ENCODE measurements at places on chromosomes 11 and 22. TPM values are rescaled to one million over a fixed set of nuclear protein-coding genes. Genes with fewer than 3 reads are reported as not detected.

The MUC5AC gene
- not detected for total RNA-seq

- DNase-seq, result no peak
These were observed 17.2 kb downstream of the POU2AF1 start for GRCh38 chr11:111361874-111362273.

GRCh38 chr11:33310720-33311500 lies 53.7 kb downstream of the HIPK3 start:
- DNase-seq, result no peak

The CABP2 gene
- not detected for total RNA-seq

DNA sequence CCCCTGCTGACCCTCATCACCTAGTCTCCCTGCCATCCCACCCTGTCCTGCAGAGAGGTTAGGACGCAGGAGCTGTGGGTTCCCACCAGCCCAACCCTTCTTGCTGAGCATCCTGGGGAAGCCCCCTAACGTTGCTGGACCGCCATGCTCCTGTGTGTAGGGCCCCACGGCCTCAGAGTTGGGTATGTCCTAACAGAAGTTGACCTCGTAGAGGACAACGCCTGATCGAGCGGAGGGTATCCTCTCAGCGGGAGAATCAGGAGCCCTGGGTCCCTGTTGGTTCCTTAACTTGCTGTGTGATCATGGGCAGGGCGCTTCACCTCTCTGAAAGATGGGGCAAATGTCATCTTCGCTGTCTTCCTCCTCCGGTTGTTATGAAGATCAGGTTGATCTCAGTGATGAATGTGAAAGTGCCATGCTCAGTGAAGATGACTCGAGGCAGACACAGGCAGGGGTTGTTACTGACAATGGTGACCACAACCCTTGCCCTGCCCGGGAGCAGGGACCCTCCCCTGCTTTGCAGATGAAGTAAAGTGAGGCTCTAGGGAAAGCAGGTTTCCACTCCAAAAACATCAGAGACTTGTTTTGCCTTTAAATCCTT lies 19.3 kb upstream of the CD5 start:
- DNase-seq, result no peak

- DNase-seq, result no peak
These were observed 11.4 kb upstream of the TCP11L1 start for GRCh38 chr11:33027846-33028536.

The XKR3 gene
- not detected for total RNA-seq

The TPBGL gene
- not detected for total RNA-seq

GRCh38 chr11:62817129-62817528 lies 11.9 kb upstream of the NXF1 start:
- DNase-seq, result no peak

DNA sequence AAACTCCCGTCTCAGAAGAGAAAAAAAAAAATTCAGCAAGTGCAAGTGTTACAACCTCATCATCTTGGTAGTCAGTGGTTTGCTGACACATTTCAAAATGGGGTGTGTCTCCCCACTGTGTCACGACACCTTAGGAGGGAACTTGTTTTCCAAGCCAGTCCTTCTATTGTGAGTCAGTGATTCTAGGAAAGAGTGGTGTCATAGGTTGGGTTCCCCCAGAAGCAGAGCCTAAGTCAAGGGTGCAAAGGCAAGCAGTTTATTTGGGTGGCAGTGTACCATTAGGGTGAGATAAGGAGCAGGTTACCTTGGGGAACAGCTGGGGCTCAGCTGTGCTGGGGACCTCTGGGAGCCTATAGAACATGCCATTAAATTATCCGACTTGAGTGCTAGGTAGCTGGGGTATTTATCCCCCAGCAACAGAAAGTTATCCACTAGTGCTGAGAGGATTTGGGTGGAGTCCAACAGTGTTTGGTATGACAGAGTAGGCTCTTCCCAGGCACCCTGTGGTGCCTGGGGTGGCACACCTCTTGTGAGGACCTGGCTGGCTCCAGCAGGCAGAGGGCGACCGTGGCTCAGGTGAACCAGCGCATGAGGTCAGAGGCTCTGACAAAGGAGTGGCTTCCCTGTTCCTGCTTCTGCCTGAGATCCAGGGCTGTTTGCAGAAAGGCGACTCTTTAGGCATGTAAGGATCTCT lies 41.7 kb downstream of the KIAA1671 start:
- DNase-seq, result no peak

GRCh38 chr11:12707500-12707880 lies 33.3 kb downstream of the TEAD1 start:
- no peak for DNase-seq

The CASP5 gene
- not detected for total RNA-seq

- DNase-seq, result no peak
These were observed 27.8 kb upstream of the MYOD1 start for GRCh38 chr11:17691550-17691949.

DNA sequence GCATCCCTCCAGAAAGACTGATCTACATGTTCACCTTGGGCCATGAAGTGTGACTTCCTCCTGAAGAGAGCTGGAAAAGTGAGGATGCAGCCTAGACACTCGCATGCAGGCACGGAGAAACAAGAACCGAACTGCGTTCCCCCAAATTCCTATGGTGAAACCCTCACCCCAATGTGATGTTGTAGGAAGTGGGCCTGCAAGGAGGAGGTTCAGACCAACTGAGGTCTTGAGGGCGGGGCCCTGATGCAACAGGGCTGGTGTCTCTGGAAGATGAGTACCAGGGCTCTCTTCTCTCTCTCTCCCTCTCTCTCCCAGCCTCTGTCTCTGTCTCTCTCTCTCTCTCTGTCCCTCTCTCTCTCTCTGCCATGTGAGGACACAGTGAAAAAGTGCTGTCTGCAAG lies 501.1 kb downstream of the BRD1 start:
- no peak for DNase-seq

GRCh38 chr11:2298795-2299761 lies 2.6 kb downstream of the C11orf21 start:
- peak; percentile 44 for DNase-seq

- no peak for DNase-seq
These were observed 349.9 kb upstream of the ANO3 start for GRCh38 chr11:25981998-25982397.

DNA sequence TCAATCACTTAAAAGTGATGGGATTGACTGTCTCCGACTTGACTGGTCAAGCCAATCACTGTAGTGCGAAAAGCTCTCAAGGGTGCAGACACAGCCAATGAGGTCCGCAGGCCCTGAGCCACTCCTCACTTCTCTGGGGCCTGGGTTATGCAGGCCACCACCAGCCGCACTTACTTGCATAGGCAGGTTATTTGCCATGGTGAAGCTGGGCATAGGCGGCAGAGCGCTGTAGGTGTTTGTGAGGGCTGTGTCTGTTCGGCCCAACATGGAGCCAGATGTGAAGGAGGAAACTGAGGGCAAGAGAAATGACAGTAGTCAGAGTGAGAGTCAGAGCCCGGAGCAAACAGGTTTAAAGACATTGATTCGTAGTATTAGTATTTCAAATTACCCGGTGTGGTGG lies 17.9 kb downstream of the PAX6 start:
- DNase-seq, result no peak

- peak; percentile 83 for DNase-seq
These were observed 16.3 kb downstream of the NPAT start for GRCh38 chr11:108206171-108206570.

GRCh38 chr11:83760932-83761331 lies 474.8 kb upstream of the CCDC90B start:
- DNase-seq, result no peak

The MMP8 gene
- 0.12 TPM for total RNA-seq

The MYEOV gene
- not detected for total RNA-seq

DNA sequence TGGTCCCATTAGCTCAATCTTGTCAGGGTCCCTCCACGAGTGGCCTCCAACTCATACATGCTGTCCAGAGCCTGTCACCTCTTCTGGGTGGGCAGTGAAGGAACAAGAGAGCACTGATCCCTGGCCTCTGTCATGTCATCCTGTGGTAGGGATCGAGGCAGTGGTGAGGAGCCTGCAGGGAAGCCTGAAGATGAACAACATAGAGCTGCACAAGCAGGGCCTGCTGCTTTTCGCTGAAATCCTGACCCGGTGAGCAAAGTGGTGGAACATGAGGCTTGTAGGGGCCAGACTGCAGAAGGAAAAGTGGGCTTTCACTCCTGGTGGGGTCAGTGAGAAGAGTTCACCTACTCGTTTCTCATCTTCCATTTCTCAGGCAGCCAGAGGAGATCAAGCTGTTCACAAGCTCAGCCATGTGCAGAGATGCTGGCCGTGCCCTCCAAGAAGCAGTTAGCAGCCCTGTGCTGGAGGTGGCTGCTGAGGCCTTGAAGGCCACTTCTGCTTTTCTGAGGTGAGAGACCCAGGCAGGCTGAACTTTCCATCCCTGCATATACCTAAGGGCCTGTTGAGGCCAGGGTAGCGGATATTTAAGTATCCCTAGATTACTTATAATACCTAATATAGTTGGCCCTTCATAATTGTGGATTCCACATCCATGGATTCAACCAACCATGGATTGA lies 32.9 kb downstream of the MEI1 start:
- no peak for DNase-seq

DNA sequence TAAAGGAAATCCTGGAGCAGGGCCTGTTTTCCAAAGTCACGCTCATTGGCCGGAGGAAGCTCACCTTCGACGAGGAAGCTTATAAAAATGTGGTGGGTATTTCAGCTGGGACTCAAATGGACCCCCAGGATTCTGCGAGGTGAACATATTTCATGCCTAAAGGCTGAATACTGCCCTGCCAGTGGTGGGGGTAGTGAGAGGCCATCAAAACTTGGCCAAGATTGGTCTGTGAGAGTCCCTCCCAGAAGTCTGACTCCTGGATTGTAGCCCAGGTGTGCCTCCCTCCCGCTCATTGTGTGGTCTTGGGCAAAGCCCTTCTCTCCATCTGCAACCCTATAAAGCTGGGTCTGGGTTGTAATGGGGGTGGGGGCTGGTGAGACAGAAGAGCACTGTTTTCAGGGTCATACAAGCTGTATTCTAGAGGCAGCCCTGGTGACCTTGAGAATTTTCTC lies 853 bp downstream of the HTATIP2 start:
- no peak for DNase-seq
